ENCODE measurements at places on chromosomes 11 and 22.
A peak's percentile ranks its signal among the peaks of the same experiment; 100 is the strongest.

GRCh38 chr22:50326956-50327710 is at the start of gene DENND6B:
Gene DENND6B (minus strand): TSS chr22:50327012. CDS start chr22:50326988, 24 bp downstream.
- DNase-seq = peak; percentile 34

- no peak for DNase-seq
These were observed 66.7 kb downstream of the MICAL3 start for GRCh38 chr22:17957693-17958092.

DNA sequence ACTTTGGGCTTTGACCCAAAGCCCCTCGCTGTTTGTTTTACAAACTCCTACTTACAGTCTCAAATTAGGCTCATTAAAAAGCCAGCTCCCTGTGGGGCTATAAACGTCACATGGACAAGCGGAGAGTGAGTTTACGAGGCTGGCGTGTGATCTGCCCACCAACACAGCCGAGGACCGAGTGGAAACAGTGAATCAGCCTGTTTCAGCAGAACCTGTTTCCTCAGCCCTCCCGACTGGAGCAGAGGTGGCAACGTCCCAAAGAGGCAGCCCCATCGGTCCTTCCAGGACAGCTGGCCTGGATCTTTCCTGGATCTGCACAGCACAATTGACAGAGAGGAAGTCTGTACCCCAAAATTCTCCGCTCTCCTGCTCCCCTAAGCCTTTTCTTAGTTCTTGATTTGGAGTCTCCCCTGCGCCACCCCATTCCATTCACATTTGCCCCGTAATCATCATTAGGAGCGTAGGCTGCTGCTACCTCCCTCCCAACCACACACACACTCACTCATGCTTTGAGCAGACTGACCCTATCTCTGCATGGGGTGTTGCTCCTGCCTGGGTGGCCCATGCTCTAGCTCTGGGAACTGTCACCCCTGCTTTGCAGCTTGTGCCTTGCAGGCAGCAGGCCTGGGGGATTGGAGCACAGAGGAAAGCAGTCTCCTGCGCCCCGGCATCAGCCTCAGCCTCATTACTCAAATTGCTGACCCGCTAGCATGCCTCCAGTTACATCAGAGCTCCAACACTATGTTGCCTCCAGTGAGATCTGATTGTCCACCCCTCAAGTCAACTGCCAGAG is 117.8 kb downstream of the NAT10 start:
- no peak for DNase-seq

DNA sequence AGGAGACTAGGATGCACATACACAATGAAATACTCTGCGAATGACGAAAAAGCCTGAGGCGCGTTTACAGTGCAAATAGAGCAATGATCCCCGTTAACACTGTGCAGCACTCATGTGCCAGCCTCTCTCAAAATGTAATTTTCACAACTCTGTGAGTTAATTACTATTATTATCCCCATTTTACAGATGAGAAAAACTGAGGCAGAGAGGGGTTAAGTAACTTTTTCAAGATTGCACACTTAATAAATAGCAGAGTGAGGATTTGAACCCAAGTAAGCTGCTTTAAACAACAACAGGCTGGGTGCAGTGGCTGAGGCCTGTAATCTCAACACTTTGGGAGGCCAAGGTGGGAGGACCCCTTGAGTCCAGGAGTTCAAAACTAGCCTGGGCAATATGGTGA is 21.6 kb upstream of the SYT12 start:
- no peak for DNase-seq

GRCh38 chr11:111362887-111363411 is 16.1 kb downstream of the POU2AF1 start:
- DNase-seq = no peak

GRCh38 chr22:40000171-40000570 is 5.4 kb downstream of the FAM83F start:
- DNase-seq = no peak

GRCh38 chr11:17786824-17787525 is 52.4 kb downstream of the KCNC1 start:
- DNase-seq = no peak

DNA sequence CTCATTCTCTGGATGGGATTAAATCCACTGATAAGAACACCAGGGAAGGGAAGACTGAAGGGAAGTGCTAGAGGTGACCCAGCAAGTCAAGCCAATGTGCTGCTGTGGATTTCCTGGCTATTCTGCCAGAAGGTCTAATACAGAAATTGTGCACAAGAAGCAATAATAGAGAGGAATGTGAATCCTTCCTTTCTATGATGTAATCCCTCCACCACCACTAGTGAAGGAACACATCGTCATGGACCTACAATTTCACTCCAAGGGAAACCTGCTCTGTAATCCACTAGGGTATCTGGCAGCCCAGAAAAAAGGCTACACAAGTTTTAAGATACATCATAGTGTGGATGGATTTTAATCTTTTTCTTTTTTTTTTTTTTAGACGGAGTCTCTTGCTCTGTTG is 17.4 kb downstream of the LARGE2 start:
- DNase-seq = no peak

DNA sequence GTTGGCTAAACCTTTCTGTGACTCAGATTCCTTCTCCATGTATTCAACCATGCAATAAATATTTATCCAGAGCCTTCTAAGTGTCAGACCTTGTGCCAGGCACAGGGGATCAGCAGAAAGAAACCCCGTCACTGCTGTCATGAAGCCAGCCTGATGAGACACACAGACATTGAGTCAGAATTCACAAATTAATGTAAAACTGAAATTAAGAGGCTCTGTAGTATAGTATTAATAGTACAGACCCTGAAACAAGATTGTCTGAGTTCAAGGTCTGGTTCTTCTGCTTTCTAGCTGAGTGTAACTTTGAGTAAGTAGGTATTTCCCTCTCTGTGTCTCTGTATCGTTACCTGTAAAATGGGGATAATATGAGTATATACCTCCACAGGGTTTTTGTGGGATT is 46.9 kb downstream of the ME3 start:
- DNase-seq = no peak

GRCh38 chr11:44446996-44447771 is 118.3 kb upstream of the CD82 start:
- DNase-seq = no peak

DNA sequence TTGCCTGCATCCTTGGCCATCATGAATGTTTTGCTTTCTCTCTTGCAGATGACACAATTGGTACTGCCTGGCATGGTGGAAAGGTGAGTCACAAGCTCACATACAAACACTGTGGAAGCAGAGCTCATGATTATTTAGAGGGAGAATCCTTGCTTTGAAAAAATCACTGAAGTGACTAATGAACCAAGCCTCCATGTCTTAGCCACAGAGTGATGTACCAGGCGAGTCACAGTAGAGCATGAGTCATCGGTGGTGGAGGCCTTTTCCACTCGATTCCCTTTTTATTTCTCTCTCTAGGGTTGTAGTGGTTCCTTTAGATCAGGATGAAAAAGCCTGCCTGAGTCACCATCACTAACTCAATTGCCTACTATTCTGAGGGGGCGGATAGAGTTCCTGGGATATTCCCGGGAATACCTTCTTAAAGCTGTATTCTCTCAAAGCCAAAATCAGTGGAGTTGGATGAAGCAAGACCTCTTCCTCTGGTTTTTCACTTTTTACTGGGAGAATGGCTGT is 49.6 kb upstream of the ALKBH3 start:
- DNase-seq = peak; percentile 37

GRCh38 chr11:9219572-9219971 is 45.6 kb downstream of the DENND5A start:
- no peak for DNase-seq

- no peak for DNase-seq
These were observed 84.7 kb downstream of the MAML2 start for GRCh38 chr11:96257972-96258934.

DNA sequence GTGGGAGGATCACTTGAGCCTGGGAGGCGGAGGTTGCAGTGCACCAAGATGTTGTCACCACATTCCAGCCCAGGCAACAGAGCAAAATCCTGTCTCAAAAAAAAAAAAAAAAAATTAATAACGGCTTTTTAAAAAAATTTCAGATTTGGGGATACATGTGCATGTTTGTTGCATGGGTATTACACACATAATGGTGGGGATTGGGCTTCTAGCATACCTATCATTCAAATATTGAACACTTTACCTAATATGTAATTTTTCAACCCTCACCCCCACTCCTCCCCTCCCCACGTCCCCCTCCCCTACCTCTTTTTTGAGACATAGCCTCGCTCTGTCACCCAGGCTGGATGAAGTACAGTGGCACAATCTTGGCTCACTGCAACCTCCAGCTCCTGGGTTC is 40.1 kb downstream of the ABTB2 start:
- DNase-seq = no peak

- DNase-seq = no peak
These were observed 91.2 kb upstream of the BID start for GRCh38 chr22:17865183-17866055.

- no peak for DNase-seq
These were observed 108.8 kb downstream of the MPPED1 start for GRCh38 chr22:43520632-43521039.

DNA sequence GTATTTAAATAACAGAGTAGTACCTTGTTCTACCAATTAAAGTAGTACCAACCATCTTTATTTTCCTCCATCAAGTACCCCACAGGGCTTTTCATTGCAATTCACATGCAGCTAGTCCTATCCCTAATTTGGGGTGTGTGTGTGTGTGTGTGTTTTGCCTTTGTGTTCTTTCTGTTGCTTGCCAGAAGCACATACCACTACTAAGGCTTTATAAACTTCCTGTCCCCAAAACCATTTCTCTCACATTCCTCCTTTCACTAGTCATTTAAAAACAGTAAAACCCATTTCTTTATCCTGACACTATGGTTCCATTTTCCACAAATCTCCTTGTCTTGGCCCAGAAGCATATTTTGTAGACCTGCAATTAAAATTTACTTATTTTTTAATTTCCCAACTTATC is 54.6 kb downstream of the SLC36A4 start:
- DNase-seq = no peak

DNA sequence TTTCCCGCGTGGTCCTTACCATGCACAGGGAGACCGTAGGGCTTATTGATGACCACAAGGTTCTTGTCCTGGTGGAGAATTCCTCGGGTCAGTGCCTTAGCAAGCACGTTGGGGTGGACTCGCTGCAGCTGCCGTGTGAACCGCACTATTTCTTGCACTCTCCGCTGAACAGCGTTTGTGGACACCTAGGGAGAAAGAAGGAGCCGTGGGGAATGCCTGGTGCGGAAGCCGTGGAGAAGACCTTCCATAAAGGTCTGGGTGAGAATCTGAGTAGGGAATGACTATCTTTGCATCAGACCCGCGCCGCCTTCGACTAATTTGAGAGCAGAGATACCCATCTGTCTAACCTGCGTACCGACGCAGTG is 597 bp downstream of the RPUSD4 start:
- no peak for DNase-seq

- no peak for DNase-seq
These were observed at the start of gene DLG2 for GRCh38 chr11:85627332-85627997. Gene DLG2 (minus strand): TSS chr11:85627344.

DNA sequence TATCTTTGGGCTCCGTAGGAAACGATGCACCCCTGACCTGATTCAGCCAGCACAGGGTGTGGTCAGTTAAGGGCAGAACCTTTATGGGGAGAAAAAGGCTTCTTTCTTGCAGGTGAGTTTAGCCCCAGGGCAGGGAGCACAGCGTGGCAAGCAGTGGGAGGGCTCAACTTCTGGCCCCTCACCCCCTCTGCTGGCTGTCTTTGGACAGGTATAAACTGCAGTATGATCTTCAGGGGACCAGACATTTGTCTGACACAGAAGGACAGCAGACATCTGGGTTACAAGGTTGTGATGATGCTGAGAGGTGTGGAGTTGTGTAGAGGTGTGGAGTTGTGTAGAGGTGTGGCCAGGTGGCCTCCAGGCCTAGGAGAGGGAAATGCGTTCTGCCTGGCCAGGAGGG is 324.0 kb upstream of the PLET1 start:
- DNase-seq = no peak

DNA sequence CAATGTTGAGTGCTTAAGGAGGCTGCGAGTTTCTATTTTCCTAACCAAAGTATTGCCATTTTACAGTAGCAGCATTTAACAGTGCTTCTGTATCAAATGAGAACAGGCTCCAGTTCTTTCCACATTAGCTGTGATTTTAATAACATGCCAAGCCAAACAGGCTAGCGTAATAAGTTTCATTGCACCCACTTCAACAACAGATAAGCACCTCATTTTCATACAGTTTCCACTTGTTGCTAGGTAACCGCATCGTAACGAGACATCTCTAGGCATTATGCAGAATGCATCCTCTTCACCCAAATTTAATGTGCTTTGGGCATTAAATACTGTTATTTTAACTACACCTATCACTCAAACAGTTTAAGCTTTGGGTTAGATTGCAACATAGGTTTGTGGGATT is 79.0 kb downstream of the CADM1 start:
- no peak for DNase-seq

DNA sequence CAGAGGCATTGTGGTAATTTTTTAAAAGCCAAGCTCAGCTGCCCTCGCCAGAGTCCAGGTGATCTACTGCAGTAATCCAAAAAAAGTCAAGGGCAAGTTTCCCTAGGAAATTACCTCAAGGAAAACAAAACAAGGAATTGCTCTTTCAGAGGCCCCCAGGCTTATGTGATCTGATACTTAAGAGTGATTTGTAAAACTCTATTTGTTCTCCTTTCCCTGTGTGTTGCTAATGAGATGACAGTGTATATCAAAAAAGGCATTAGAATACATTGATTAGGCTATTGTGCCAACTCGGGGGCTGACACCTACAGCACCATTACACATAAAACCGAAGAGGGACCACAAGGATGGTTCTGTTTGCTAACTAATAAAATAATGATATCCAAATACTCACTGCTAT is 44.5 kb upstream of the CHRM4 start:
- DNase-seq = no peak

DNA sequence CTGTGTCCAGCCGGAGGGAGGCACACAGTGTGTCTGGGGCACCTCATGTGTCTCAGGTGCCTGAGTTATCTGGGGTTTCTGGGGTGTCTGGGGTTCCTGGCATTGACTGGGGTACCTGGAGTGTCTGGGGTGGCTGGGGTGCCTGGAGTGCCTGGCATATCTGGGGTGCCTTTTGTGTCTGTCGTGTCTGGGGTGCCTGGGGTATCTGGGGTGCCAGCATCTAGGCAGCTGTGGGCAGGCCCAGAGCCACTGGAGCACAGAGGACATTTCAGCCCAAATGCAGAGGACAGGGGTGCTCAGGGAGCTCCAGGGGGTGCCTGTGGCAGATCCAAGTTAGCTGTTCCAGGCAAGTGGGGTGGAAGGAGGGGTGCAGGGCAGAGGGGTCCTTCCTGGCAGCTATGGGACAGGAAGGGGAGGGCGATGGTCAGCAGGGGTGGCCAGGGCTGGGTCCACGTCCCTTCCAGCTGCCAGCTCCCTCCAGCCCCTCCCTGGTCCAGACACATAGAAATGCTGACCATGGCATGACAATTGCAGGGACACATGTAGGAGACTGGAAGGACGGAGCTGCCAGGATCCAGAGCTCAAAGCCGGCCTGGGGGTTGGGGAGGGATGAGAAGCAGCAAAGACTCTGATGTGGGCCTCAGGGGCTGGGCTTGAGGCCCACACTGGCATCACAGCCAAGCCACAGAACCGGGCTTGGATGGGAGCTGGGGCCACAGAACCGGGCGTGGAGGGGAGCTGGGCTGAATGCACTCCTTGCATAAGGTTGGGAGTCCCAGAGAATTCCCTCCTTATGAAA is 133.0 kb downstream of the BRD1 start:
- DNase-seq = no peak

- DNase-seq = no peak
These were observed 30.7 kb downstream of the TIMP3 start for GRCh38 chr22:32832174-32832573.
